Activated CD4-positive, alpha-beta T cell treated with anti-CD3 and anti-CD28 coated beads, Interleukin-2, amount 50 U/mL, for 4 hours (primary cell): ENCODE measurements at places on chromosomes 4 and X.
A peak's percentile ranks its signal among the peaks of the same experiment; 100 is the strongest.

GRCh38 chrX:109732017-109732801 is 848 bp downstream of the ACSL4 start:
- DNase-seq: peak; percentile 5

DNA sequence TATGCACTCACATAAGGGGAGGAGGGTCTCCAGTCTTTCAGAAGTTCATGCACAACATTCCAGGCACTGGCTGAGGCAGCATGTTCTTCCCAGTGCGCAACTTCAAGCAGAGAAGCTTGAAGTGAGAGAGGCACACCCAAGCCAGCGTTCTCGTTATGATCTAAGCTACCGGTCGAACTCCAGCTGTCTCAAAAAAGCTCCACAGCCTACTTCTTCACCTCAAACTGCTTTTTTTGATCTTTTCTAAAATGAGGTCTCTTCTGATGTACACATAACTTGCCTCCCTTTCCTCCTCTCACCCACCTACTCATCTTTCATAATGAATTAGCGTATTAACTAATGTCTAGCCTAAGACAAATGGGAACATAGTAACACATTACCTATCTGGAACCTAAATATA is 25.3 kb downstream of the GPC4 start:
- DNase-seq: no peak

GRCh38 chrX:67545893-67546495 is 2.2 kb downstream of the AR start:
- no peak for DNase-seq

GRCh38 chr4:143524211-143524610 is 10.7 kb downstream of the SMARCA5 start:
- DNase-seq: no peak

GRCh38 chr4:76429636-76430035 is 5.4 kb upstream of the SHROOM3 start:
- DNase-seq: no peak

DNA sequence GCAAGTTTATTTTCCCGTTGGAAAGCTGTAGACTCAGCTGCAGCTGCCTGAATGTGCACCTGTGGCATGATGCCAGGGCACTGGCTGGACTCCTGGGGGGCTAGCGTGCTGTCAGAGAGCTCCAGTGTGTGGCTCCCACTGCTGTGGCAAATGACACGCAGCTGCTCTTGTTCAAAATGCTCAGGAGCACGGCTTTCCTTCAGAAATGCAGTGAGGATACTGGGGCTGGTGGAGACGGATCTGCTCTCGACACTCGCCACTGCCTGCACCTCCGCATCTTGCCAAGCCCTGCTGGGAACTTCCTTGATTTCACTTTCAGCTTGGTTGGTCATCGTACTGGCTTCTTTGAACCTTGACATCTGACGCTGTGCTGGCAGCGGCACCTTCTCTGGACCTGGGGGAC is 58.7 kb downstream of the GPRIN3 start:
- no peak for DNase-seq

DNA sequence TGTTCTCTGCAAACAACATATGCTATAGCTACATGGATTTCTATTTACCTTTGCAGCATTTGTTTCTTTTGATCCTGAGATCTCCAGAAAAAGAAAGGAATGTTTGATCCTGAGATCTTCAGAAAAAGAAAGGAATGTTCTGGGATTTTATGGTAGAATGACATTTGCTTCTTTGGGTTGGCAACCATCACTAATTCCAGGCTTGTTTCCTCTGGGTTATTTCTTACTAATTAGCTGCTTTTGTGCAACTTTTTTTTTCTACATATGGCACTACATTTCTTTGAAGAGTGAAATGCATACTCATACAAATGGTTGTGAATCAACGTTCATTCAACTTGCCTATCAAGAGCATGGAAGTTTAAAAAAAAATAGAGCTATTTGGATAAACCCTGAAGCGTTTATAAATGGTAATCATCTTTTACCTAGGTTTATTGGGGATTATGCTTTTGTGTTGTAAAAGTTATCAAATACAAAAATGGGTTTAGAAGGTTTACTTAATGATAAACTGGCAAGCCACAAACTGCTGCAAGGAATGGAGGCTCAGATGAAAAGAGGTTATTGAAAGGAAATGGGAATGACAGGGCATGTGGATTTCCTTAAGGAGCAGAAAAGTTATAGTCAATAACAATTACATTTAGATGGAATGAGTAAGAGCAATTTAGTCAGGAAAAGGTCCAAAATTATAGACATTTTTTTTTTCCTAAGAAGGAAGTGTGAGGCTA is 95.6 kb upstream of the PCDH18 start:
- no peak for DNase-seq

DNA sequence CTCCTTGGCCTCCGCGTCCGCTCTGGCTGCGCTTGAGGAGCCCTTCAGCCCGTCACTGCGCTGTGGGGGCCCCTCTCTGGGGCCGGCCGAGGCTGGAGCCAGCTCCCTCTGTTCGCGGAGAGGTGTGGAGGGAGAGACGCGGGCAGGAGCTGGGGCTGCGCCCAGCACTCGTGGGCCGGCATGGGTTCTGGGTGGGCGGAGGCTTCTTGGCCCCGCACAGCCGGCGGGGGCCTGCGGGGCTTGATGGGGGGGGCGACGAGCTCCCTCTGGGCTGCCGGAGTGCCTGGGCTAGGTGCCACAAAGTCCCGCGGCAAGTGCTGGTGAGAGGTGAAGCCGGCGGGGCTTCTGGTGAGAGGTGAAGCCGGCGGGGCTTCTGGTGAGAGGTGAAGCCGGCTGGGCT is 61.9 kb downstream of the ANKRD50 start:
- DNase-seq: no peak

GRCh38 chr4:91751961-91752360 is 551.8 kb upstream of the GRID2 start:
- no peak for DNase-seq

DNA sequence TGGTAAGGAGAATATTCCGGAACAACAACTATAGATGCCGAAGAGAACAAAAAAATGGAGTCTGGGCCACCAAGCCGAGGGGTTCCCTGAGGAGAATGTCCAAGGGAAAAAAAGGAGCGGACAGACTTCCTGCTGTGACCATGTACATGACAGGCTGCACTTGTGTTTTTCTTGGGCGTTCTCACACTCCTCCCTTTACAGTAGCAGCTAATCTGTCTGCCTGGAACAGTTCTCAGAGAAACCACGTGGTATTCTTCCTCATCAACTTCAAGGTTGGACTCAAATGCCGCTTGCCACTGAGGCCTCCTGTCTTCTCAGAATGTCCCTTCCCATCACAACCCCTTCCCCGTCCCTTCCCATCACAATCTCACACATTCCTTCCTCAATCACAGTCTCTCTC is 30.8 kb upstream of the MTNR1A start:
- DNase-seq: no peak

DNA sequence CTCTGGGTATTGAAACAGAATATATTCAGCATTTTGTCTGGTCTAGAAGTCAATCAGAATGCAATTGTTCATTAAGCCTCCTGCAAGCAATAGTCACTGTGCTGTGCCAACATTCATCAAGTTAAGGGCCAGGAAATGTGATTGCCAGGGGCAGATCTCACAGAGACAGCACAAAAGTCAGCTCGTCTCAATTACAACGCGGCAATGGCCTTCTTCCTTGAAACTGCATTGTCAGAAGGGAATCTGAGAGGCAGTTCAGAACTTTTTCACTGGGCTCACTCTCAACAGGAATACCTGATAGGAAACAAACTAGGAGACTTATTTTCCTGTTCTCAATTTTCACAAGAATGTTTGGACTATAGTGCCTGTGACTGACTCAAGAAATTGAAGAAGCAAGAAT is 131.1 kb upstream of the NR3C2 start:
- DNase-seq: no peak

DNA sequence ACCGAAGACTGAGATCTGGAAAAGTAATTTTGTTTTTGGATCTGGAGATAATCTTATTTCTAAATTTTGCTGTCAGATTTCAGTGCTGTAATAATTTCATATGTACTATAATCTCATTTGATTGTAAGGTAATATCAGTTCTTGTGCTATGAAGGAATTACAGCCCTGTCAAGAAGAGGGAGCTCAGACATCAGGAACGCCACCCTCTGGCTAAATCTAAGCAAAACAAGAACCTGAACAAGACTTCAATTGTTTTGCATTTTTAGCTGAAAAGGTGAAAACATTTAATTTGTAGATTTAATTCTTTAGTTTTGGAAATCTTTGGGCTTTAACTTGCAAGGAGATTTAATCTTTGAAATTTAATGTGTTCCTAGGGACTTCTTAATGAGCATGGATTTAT is 525.4 kb upstream of the HS3ST1 start:
- DNase-seq: no peak

DNA sequence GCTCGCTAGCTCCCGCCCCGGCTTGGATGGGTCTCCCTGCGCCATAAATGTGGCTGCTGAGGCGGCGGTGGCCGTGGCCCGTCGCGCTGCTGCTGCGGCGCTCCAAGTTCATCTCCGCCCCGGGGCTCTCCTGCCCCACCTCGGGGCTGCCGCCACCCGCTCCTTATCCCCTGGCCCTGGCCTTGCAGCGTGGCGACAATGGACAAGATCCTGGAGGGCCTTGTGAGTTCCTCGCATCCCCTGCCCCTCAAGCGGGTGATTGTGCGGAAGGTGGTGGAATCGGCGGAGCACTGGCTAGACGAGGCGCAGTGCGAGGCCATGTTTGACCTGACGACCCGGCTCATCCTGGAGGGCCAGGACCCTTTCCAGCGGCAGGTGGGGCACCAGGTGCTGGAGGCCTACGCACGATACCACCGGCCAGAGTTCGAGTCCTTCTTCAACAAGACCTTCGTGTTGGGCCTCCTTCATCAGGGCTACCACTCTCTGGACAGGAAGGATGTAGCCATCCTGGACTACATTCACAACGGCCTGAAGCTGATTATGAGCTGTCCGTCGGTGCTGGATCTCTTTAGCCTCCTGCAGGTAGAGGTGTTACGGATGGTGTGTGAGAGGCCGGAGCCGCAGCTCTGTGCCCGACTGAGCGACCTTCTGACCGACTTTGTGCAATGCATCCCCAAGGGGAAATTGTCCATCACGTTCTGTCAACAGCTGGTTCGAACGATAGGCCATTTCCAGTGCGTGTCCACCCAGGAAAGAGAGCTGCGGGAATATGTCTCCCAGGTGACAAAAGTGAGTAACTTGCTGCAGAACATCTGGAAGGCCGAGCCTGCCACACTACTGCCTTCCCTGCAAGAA is 763 bp downstream of the USP38 start:
- DNase-seq: no peak

- no peak for DNase-seq
Observed at GRCh38 chr4:182344968-182345367, 101.8 kb downstream of the TENM3 start.

DNA sequence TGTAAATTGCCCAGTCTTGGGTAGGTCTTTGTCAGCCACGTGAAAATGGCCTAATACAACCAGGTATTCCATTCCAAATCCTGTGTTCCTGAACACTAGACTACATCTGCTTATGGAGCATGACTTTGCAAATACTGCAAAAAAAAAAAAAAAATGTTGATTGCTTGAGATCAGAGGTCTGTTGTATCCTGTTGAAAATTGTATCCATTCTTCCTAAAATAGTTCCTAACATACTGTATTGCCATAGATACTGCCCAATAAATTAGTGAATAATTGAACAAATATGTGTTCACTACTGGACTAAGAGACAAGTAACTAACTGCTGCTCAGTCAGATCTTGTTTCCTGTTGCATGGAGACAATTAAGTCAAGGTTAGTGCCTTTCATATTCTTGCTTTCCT is 164.3 kb upstream of the PABPC4L start:
- no peak for DNase-seq

GRCh38 chrX:38616904-38617303 is 55.6 kb downstream of the TSPAN7 start:
- no peak for DNase-seq

GRCh38 chr4:31089815-31090214 is 369.6 kb downstream of the PCDH7 start:
- DNase-seq: no peak

GRCh38 chr4:77022560-77023179 is 53.1 kb downstream of the CCNI start:
- DNase-seq: no peak

- DNase-seq: no peak
Observed at GRCh38 chr4:152206646-152207377, 329.1 kb downstream of the FBXW7 start.

DNA sequence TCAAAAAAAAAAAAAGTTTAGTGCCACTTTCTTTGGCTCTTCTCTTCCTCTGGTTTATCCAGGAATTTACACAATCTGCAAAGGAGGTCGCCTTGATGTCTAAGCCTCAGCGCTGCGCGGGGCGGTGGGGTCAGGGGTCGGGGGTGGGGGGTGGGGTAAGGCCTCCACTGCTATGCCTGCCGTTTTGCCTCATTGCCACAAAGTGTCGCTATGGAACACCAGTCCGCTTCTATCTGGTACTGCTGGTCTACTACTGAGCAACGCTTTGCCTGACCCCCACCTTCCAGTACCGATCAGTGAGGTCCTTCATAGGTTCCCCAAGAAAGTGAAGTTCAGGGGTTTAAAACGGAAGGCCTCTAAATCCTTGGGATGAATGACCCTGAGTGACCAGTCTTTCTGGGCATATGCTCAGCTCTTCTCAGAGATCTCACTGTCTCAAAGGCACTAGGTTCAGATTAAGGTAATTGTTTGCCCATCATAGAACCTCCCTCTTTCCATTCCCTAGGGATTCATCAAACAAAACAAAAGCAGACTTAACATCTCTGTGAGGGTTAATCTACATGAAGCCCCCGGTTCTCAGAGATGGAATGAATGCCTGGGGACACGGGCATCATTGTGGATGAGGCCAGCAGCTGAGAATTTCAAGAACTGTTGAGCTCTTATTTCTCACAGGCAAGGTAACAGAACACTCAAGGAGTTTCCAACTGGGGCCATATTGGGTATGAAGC is 16.9 kb upstream of the TSR2 start:
- no peak for DNase-seq

- no peak for DNase-seq
Observed at GRCh38 chrX:150032742-150033141, 94.5 kb upstream of the EOLA2 start.

- no peak for DNase-seq
Observed at GRCh38 chrX:24619647-24620046, 27.5 kb downstream of the PCYT1B start.

GRCh38 chr4:166673911-166674310 is 560.4 kb downstream of the SPOCK3 start:
- no peak for DNase-seq

GRCh38 chrX:24485323-24485722 is 20.2 kb downstream of the PDK3 start:
- no peak for DNase-seq

DNA sequence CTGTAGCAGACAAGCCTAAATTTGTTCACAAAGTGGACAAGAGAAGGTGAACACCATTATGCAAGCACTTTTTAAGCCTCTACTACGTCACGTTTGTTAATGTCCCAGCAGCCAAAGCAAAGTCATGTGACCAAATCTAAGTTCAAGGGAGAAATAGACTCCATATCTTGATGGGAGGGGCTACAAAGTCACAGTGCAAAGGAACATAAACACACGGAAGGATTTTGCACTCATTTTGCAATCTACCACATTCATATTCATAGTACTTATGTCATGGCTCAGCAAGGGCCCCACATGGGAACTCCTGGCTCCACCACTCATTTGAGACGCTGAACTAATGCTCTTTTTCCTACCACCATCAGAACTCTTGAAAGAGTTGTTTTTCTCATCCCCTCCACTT is 139.0 kb upstream of the JADE1 start:
- no peak for DNase-seq

- DNase-seq: no peak
Observed at GRCh38 chr4:78150543-78150864, 93.4 kb downstream of the FRAS1 start.
